Stimulated activated CD4-positive, alpha-beta T cell treated with anti-CD3 and anti-CD28 coated beads, Interleukin-4, amount 100 ng/mL, for 24 hours (primary cell): ENCODE measurements at places on chromosomes 11 and 22.

DNA sequence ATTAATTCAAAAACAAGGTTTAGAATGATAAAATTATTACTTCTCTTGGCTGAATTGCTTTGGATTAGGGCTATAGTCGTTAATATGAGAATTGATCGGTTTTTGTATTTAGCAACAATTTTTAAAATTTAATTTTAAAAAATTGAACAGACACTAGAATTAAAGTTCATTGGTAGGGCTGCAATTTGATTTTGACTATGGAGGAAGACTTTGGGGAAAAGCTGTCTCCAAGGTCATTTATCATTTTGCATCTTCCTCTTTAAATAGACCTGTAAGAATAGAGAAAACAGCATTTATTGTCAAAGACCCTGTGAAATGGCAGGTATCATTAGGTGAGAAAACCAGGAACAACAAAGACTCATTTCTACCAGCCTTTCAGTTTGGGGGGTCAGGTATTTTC is at the start of gene OR4S2:
TSS of gene OR4S2 (plus strand) at position 301 of the 400 bp plus-strand sequence. CDS start 2,577 bp downstream, outside the sequence.
- DNase-seq, result no peak

- DNase-seq, result no peak
Observed at GRCh38 chr11:17012179-17012578, 2.0 kb downstream of the PLEKHA7 start.

- no peak for DNase-seq
Observed at GRCh38 chr22:36445158-36445668, 36.2 kb downstream of the TXN2 start.

- DNase-seq, result no peak
Observed at GRCh38 chr11:70490208-70490607, 91.9 kb downstream of the CTTN start.

GRCh38 chr11:123616505-123617198 is 37.8 kb downstream of the SCN3B start:
- DNase-seq, result no peak

DNA sequence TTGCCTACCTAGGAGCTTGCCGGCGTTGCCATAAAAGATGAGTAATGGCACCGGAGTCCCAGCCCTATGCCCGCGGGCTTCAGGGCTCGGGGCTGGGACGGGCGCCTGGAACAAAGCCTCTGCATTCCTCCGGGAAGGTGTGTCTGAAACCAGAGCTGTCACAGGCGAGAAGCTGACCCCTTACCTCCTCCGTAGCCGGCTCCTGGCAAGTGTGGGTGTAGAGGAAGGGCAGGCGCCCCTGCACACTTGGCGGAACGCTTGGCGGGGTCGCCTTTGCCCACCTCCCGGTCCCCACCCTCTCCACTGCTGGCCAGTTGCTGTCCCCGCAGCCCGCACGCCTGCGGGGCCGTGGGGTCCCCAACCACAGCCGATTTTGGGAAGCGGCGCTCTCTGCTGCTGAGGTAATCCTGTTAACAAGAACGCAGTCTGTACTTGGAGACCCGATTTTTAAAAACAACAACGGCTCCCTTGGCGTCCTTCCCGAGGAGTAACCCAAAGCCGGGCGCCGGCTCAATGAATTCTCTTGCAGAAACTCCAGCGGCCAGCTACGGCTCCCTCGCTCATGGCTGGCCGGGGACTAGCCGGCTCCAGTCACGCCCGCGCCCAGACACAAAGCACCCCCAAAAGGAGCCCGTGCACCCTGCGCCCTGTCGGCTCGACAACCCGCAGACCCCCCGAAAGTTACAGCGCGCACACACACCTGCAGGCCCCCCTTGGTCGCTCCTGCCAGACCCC is 89.2 kb downstream of the PLEKHA7 start:
- no peak for DNase-seq

DNA sequence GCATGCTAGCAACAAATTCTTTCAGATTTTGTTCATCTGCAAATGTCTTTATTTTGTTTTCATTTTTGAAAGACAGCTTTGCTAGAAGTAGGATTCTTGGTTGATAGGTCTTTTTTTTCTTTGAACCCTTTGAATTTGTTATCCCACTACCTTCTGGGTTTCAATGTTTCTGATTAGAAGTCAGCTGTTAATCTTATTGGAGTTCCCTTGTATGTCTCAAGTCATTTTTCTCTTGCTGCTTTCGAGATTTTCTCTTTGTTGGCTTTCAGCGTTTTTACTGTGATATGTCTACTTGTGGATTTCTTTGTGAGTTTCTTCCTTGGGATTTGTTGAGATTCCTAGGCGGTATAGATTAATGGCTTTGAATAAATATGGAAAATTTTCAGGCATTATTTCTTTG is 27.2 kb upstream of the MS4A8 start:
- DNase-seq, result no peak

DNA sequence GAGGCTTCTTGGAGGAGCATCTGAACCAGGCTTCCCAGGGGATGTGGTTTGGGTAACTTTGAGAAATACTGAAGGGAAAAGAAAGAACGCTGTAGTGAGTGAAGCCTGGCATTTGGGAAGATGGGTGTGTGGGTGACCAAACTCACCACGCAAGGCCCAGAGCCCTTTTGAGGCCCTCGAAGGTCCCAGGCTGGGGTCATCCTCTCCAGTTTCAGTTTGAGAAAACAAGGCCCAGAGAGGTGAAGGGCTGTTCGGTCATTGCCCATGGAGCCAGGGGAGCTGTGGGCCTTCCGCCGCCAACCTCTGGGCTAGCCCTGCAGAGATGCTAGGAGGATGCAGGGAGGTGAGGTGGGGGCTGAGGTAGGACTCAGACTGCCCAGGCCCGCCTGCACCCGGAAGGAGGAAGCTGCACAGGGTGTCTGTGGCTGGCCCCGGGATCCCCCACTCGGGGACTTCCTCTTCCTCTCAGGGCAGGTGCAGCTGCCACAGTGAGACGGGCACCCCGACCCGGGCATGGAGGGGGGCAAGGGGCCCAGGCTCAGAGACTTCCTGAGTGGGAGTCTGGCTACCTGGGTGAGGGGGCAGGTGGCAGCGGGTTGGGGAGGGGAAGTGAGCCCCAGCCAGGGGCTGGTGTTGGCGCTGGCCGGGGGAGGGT is at the start of gene CCDC88B:
TSS of gene CCDC88B (plus strand) at position 451 of the 655 bp plus-strand sequence. CDS start at position 514, 63 bp downstream.
- peak; percentile 81 for DNase-seq

DNA sequence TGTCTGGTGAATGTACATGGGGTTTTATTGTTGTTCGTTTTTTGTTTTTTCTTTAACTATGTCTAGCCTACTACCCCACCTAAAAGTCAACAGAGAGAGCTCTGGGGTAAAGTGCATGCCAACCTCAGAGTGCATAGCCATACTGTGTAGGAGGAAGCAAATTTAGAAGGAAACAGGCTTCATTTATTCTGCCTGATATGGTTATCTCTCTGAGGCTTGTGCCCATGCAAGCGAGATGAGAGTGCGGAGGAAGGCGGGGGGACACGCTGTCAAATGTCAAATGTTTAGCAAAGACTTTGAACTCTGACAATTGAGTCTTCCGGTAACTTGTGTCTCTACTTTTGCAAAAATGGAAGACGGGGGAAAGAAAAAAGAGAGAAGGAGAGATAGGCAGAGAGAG is 295.5 kb downstream of the ETS1 start:
- peak; percentile 65 for DNase-seq

- DNase-seq, result no peak
Observed at GRCh38 chr22:27723158-27723557, 78.4 kb downstream of the MN1 start.

DNA sequence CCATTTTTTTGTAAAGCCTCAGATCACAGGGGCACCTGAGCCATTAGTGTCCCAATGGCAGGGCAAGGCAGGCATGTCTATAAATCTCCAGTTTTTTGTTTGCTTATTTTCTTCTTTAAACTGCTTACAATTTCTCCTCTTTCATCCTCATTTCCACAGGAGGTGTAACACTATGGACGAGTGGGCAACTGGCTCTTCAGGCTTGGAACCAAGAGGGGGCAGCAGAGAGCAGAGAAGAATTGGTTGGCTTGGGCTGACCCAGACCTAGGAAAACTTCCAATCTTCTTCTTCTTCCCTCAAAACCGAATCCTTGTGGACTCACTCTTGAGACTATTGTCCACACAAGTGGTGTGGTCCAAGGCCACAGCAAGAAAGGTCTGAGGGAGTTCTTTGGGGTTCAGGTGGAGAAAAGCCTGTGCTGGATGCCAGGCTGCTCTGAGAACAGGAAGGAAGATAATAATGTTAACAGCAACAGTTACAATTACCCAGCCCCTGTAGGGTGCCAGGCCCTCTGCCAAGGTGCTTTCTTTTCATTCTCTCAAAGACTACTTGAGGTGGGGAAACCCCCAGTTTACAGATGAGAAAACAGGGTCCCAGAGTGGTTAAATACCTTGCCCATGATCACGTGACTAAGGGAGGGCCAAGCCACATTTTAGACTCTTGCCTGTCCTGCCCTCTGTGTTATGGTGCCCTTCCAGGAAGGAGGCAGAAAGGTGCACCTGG is 70.7 kb upstream of the E2F8 start:
- peak; percentile 9 for DNase-seq

DNA sequence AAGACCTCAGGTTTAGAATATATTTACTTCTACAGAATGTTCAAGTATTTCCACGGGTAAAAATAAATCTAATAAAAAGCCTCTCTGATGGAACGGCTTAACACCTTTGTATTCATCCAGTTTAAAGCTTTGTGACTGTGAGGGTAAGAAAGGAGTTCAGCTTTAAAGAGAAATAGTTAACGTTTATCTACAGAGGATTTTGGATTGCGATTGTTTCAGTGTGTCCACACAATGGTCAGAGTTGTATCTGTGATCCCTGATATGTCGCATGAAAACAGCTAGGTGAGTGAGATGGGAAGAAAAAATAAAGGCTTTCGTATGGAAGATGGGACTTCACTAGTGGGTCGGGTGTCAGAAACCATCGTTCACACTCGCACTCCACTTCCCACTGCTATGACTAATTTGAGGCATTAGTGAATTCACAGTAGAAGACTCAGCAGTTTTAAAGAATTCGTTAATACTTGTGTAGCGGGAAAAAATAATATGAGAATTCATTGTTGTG is 1.6 kb downstream of the APLP2 start:
- no peak for DNase-seq

- DNase-seq, result peak; percentile 49
Observed at GRCh38 chr11:726278-727220, 20.5 kb downstream of the EPS8L2 start.

DNA sequence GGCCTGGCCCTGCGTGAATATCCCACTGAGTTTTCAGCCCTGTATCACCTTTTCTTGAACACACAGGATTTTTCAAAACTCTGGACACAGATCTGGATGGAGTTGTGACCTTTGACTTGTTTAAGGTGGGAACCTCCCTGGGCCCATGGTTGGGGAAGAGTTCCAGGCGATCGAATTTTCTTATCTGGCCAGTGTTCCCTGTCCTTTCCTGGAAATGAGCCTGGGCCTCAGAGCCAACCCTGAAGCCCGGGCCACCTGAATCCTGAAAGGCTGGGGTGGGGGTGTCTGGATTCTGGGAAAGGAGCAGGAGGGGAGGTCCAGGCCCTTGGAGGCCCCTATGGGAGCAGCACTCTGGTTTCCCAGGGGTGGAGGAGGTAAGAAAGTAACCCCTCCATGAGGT is 29.0 kb downstream of the CAPN1 start:
- DNase-seq, result no peak
